ENCODE measurements at places on chromosomes 3 and 15.

GRCh38 chr3:150806185-150806835 is 43.3 kb upstream of the SIAH2 start:
- no peak for DNase-seq

GRCh38 chr3:8712045-8712907 is 21.3 kb upstream of the CAV3 start:
- no peak for DNase-seq

DNA sequence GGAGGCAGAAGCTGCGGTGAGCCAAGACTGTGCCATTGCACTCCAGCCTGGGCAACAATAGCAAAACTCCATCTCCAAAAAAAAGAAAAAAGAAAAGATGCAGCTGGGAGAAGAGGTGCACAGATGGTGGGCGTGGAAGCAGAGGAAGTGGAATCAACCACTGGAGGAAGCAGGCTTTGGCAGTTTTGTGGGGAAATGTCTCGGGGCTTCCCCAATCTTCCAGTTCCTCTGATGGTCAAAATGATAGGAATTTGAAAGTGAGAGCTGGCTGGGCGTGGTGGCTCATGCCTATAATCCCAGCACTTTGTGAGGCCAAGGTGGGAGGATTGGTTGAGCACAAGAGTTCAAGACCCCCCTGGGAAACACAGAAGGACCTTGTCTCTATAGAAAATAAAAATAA is 48.1 kb upstream of the SMAD3 start:
- DNase-seq: no peak

DNA sequence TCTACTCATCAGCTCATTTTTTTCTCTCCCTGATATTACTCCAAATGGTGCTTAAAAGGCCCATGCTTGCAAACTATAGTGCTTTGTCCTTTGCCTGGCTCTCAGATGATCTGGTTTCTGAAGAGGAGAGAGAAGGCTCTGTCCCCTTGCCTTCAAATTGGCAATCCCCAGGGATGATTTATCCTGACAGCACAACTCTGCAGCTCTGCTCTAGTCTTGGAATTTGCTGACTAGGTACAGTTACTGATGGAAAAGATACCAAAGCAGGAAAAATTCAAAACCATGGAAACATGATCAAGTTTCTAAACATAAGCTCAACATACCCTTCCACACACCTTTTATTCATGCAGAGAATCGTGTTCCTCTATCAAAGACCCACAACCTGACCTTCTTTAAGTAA is 106.7 kb upstream of the CADPS start:
- no peak for DNase-seq

- no peak for DNase-seq
These were observed 45.6 kb upstream of the LDHAL6B start for GRCh38 chr15:59160880-59161593.

GRCh38 chr3:63456901-63457300 is 178.8 kb downstream of the SYNPR start:
- no peak for DNase-seq

- DNase-seq: no peak
These were observed 13.3 kb downstream of the PLXND1 start for GRCh38 chr3:129593230-129593594.

- DNase-seq: no peak
These were observed 4.2 kb upstream of the CCR2 start for GRCh38 chr3:46349484-46350261.

- DNase-seq: no peak
These were observed 212.6 kb upstream of the PLSCR5 start for GRCh38 chr3:146817704-146818103.

- DNase-seq: no peak
These were observed 109.6 kb upstream of the SEMA6D start for GRCh38 chr15:47607695-47608094.

GRCh38 chr3:18100121-18100520 is 325.0 kb downstream of the SATB1 start:
- no peak for DNase-seq

- DNase-seq: no peak
These were observed 29.7 kb downstream of the TJP1 start for GRCh38 chr15:29792426-29793159.

- no peak for DNase-seq
These were observed 14.1 kb downstream of the FRMD4B start for GRCh38 chr3:69371816-69372215.

DNA sequence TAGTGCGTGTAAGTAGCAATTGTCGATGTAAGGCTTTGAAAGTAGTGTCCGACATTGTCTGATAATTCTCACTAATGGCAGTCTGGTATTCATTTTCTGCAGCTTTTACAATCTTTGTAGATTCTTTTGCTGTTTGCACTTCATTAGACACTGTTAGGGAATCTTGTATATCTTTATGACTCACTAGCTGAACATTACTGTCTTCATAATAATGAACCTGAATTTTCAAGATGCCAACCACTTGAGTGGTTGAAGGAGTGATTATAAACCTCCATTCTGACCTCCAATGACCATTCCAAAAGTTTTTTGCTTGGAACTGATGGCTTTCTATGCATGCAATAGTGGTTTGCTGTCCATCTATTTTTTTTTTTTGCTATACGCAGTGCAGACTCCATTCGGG is 76.4 kb upstream of the MFGE8 start:
- DNase-seq: no peak

- peak; percentile 86 for DNase-seq
These were observed at the start of gene ATRIP for GRCh38 chr3:48446425-48447193. TSS of gene ATRIP (plus strand) at chr3:48446737. CDS start at chr3:48446846, 109 bp downstream.

- no peak for DNase-seq
These were observed 27.4 kb upstream of the HDAC11 start for GRCh38 chr3:13452490-13453335.

DNA sequence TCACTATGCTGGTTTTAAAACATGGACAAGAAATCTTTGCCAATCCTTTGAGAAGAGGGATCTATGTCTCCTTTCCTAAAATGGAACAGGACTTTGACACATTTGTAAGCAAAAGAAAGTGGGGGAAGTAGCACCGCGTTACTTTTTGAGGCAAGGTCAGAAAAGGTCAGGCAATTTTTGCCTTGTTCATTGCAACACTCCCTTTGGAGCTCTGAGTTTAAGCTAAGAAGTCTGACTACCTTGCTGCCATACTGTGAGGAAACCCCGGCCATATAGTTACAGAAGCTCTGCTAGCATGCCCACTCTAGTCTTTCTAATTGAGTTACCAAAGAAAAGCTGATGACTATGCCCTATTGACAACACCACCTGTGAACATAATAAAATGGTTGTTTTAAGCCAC is 1.4 kb downstream of the FAM227B start:
- no peak for DNase-seq

Measured in activated naive CD4-positive, alpha-beta T cell (primary cell).